Iris pigment epithelial cell (primary cell): ENCODE measurements at places on chromosomes 1 and 21.
A peak's percentile ranks its signal among the peaks of the same experiment; 100 is the strongest.

- peak; percentile 51 for DNase-seq
These were observed 116.9 kb upstream of the COA6 start for GRCh38 chr1:234256359-234256758.

DNA sequence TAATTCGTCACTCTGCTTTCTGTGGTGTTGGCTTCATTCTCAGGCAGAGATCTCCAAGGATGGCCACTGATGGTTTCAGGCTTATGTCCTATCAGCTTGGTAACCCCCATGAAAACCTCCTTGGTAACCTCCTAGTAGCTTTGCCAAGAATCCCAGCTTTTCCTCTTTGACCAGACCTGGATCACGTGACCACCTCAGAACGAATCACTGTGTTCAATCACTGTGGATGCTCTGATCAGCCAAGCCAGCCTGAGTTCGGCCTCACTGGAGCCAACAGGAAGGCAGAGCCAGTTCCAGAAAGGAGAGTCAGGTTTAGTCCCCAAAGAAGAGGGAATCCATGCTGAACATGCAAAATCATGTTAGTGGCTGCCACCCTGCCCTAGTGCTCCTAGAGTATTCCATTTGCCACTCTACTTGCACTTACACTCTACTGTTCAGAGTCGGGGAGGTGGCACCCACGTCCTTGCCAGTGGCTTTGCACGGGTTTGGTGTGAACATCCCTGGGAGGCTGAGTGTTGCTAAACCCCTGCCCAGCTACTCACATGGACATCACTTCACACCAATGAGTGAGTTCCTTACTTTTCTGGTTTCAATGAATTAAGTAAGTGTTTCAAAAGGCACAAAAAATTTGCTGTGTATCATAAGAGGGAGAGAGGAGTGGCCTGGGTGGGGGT is 33.5 kb upstream of the SSBP3 start:
- DNase-seq, result no peak

GRCh38 chr21:25657140-25657539 is 18.1 kb downstream of the JAM2 start:
- no peak for DNase-seq

- no peak for DNase-seq
These were observed 64.3 kb downstream of the EVA1C start for GRCh38 chr21:32476661-32477423.

DNA sequence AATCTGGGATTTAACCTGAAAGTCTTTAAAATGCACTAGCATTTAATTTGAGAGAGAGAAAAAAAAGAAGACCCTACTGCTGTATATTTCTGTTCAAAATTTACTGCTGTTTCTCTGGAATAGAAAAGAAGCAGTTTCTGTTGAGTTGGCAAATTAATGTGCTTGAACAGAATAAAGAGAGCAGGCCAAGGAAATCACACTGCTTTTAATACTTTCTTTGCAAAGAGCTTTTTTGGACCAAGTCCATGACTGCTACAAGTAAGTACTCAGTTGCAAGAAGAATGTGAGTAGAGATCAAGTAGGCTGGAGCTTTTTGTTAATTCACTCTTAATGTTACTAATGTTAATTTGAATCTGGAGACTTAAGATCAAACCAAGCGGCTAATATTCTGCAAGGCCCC is 336.2 kb upstream of the SGIP1 start:
- no peak for DNase-seq

DNA sequence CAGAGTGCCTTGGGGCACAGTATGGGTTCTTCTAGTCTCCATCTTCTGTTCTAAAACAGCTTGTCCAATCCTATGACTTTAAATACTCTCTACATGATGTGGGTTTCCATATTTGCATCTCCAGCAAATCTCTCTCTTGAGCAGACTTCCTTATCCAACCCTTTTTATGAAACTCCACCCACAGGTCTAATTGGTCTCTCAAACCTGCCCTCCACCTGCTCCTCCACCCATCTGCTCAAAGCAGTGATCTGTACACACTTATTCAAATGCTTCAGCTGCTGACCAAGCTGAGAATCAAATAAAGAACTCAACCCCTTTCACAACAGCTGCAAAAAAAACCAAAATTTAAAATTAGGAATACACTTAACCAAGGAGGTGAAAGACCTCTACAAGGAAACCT is 11.5 kb downstream of the MCOLN2 start:
- no peak for DNase-seq

DNA sequence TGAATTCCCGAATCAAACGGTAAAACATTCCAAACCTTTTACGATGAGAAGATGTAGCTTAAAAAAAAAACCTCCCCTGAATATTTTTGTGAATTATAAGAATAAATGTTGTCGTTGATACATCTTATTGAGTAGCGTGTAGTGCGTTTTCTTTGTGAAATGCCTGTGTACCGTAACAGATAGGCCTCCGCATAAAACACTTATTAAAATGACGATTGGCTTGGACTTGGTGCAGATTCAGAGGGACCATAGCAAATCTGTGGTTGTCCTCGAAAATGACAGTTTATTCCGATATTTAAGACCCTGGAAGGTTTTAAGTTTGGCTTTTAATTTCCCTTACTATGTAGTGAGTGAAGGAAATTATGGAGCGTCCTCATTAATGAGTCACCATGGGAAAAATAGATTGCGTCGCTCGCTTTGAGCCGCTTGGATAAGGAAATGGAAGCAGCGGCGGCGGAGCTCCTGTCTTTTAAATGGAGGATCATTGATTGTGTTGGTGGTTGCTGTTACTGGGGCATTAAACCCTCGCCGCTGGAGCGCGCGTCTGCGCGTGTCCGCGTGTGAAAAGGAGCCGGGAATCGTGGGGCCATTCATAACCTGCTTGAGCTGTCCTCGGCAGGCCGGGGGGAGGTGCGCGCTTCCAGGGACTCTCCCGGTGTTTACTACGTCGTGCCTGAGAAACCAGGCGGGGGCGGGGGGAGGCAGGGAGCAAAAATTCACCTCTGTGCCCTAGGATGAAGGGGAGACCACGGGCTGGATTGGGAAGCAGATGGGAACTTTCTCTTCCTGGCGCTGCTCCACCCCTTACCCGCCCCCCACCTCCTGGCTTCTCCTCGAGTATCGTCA is 1.6 kb downstream of the SPEN start:
- peak; percentile 85 for DNase-seq

DNA sequence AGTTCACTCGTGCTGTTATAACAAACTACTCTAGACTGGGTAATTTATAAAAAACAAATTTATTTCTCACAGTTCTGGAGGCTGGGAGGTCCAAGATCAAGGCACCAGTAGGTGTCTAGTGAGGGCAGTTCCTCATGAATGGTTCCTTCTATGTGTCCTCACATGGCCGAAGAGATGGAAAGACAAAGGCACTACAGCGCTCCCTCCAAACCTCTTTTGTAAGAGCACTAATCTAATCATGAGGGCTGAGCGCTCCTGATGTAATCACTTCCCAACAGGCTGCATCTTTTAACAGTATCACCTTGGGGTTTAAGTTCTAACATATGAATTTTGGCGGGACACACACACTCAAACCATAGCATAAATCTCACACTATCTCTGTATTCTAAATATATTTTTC is 54.0 kb upstream of the KANK4 start:
- DNase-seq, result no peak

- peak; percentile 89 for DNase-seq
These were observed 66.7 kb upstream of the VAMP3 start for GRCh38 chr1:7704214-7705047.

DNA sequence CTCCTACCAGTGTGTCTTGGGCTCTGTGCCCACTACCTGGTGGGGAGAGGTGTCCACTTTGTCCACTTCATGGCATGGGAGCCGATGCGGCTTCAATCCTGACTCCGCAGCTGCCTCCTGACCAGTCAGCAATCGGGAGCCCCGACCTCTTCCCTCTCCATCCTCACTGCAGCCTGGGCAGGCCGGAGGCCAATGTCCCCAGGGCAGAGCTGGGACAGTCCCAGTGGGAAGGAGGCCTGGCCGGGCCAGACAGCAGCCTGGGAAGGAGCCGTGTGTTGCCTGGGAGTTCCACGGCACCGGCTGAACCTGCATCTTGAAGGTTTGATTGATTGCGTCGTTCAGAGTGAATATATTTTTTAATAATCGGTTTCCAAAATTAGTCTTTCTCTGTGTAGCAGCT is 330.9 kb upstream of the VAMP3 start:
- DNase-seq, result no peak

DNA sequence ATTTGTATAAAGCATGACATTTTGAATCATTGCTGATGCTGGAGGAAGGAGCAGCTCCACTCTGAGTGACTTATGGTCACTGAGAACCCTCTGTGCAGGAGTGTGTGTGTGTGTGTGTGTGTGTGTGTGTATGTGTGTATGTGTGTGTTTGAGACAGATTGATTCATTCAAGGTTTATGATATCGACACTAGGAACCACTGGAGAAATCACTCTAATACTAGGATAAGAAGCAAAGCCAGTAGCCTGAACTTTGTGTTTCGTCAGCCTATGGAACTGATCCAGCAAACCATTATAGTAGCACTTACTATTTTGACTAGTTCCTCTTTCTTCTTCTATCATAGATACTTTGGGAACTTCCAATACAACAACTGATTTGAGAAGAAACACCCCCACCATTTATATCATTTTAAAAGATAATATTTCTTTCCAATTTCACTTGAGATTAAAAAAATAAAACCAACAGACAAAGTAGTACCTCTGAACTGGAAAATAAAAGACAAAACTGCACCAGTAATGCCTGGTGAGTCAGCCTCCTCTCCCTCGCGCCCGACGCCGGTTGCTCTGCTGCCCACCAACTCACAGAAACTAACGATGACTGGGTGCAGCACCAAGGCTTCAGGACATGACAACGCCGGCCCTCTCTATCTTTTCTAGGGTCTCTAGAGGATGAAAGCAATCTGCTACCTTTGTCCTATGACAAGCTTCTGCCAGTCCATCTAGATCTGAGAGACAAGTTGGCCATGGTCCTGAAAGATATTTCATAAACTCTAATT is 20.9 kb downstream of the SLAMF1 start:
- no peak for DNase-seq

GRCh38 chr1:201426479-201427310 is 5.2 kb upstream of the TNNI1 start:
- DNase-seq, result no peak

GRCh38 chr1:30449428-30450147 is 273.8 kb downstream of the MATN1 start:
- no peak for DNase-seq

DNA sequence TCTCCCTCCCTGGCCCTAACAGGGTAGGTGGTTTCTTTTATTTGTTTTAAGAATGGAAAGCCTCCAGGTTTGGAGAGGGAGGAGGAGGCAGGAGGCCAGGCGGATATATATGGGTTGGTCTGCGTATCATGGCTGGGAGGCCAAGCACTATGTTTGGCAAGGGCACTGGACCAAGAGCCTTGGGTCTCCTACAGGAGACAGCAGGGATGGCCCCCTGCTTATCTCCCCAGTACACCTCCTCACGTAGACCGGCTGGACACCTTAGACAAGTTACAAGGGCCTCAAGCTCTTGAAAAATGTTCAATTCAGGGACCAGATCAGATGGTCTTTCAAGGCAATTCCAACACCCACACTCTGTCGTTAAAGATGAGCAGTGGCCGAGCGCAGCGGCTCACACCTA is 10.9 kb downstream of the SLC41A1 start:
- DNase-seq, result no peak

DNA sequence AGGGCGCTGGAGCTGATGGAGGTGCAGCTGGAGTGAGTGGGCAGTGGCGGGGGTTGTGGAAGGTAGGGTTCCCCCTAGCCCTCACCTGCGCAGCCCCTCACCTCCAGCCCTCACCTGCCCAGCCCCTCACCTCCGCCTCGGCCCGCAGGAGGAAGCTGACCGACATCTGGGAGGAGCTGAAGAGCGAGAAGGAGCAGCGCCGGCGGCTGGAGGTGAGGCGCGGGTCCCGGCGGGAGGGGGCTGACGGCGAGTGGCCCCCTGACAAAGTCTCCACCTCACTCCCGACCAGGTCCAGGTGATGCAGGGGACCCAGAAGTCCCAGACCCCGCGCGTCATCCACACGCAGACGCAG is 2.7 kb downstream of the EVA1B start:
- no peak for DNase-seq

GRCh38 chr1:221777431-221778072 is 35.7 kb upstream of the DUSP10 start:
- DNase-seq, result no peak

GRCh38 chr1:21762022-21762404 is 20.9 kb downstream of the USP48 start:
- no peak for DNase-seq

- DNase-seq, result no peak
These were observed 275.8 kb downstream of the KCTD3 start for GRCh38 chr1:215842905-215843304.

DNA sequence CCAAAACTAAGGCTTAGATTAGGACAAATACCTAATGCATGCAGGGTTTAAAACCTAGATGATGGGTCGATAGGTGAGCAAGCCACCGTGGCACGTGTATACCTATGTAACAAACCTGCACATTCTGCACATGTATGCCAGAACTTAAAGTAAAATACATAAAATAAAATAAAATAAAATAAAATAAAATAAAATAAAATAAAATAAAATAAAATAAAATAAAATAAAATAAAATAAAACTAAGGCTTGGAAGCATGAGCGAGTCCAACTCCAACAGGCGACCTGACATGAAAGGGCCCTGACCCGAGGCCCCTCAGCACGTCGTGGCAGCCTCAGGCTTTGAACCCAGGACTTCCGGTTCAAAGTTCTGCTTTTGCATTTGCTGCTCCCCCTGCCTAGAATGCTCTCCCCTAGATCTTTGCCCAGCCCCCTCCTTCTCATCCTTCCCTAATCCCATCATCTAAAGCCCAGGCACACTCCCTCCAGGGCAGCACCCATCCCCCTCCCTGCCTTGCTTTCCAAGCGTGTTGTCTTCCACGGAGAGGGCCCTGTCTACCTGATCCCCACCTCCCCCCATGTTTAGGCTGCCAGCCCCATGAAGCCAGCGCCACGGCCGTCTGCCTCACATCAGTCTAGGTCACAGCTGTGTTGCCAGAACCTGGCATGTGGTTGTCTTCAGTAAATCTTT is 64.3 kb downstream of the TAS1R2 start:
- no peak for DNase-seq

DNA sequence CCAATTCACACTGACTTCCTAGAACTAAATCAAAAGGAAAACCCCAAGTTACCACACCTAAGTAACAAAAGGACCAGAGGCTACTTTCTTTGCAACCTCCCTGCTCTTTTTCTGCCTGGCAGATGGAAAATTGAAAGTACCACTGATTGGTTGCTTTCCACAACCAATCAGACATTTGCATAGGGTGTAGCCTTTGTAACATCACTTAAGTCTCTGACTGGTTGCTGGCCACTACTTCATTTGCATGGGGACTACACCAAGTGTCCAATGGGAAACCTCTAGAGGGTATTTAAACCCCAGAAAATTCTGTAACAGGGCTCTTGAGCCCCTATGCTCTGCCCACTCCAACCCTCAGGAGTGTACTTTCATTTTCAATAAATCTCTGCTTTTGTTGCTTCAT is 365.0 kb downstream of the LTN1 start:
- no peak for DNase-seq

- no peak for DNase-seq
These were observed 60.3 kb upstream of the PGD start for GRCh38 chr1:10338611-10339010.

DNA sequence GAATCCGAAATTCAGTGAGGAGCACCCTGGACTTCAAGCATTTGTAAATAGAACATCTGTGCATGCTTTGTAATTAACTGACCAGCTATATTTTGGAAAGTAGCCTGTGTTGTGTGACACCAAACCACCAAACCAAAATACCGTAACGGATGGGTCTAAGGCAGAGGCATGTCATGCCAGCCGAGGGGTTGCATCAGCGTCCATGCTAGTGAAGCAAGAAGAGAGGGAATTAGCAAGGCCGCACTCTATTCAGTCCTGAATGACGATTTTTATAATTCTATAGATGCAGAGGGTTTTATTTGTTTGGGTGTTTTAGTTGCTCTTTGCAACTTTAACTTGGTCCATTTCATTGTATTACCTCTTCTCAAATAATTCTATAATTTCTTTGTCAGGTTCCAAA is 116.8 kb upstream of the SMYD2 start:
- no peak for DNase-seq
